GM12892 (cell line): ENCODE measurements at places on chromosomes 2 and 18.

GRCh38 chr2:44620189-44620990, 258.6 kb downstream of the CAMKMT start:
- no peak for DNase-seq

DNA sequence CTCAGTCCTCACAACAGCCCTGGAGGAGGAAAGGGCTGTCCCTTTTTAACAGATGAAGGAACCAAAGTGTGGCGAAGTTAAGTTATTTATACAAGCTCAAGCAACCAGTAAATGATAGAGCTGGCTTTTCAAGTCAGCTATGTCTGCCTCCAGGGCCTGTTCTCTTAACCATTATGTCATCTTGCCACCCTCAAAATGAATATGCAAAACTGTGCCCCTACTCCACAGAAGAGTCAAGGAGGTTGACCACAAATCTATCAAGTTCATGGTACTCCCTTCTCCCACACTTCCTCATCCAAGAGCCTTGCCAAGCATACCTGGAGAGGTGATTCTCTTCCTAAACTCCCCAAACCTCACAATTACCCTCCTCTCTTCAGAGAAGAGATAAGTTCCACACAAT, 37.3 kb upstream of the CREB1 start:
- DNase-seq, result no peak

- no peak for DNase-seq
These were observed 327.5 kb upstream of the SPHKAP start for GRCh38 chr2:228509021-228509420.

DNA sequence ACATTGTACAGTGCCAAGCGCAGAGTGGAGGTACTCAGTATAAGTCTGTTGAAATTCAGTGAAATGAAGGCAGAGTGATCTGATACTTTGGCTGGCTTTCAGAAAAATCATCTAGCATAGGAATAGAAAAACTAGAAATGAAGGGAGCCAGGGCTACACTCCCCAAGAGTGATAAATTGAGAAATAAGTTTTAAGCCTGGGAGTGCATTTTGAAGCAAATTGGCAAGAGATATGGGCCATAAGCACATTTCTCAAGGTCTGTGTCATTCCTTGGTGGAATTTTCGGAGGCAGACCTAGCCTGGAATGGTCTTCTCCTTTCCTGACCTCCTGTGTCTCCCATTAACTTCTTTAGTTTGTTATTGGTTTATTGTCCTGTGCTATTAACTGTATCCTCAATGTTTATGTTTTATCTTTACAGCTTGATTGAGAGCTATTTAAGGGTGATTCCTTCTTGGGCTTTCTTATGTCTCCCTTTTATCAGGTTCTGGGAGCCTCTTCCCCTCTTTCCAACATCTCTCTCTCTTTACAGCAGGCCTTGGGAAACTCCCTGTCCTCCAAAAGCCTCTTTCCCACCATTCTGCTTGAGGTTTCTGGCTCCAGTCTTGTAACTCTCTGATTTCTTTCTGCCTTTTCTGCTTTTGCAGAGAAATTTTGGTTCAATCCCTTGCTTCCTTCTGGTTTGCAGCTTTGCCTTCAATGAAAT, 649.5 kb downstream of the SLC4A3 start:
- DNase-seq, result no peak
